ENCODE measurements at places on chromosomes 7 and 10. TPM values are rescaled to one million over a fixed set of nuclear protein-coding genes. Genes with fewer than 3 reads are reported as not detected.

The SLC16A9 gene
- 0.13 TPM for total RNA-seq

The ACTR3C gene
- 6.5 TPM for total RNA-seq

DNA sequence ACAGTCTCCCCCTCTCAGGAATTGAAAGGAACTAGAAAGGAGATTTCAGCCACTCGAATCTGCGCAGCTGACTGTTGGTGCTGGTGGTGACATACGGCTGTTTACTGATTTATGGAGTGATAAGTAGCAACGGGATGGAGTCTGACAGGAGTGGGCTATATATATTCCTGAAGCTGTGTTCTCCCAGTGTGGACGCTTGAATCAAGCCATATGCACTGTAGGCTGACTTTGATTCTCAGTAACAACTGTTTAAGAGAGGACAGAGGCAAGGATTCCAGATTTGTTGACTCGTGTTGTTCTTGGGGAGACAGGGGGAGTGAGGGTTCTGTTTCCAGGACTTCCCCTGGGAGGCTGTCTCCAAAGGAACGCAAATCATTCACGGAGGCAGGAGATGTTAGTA, 260.1 kb upstream of the AUTS2 start:
- no peak for DNase-seq

DNA sequence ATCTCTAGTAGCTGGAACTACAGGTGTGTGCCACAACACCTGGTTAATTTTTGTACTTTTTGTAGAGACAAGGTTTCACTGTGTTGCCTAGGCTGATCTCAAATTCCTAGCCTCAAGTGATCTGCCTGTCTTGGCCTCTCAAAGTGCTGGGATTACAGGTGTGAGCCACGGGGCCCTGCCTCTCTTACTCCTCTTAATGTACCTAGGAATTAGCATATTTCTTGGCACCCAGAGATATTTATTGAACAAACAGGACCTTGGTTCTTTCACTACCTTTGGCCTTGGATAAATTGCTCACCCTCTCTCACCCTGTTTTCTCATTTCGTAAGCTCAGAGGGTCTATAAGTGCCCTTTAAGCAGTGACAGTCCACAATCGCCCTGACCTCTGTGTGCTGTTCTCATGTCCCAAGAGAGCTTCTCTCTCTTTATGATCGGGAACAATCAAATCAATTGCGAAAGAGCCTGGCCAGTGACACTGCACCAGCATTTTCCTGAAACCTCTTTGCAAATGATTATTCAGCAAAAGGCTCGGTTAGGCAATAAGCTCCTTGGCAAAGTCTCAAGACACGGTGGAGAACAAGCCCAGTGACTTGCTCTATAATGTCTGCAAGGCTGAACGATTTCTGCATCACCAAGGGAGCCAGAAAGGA, 117.7 kb downstream of the APBB1IP start:
- DNase-seq = no peak

- DNase-seq = no peak
These were observed 183.5 kb upstream of the INHBA start for GRCh38 chr7:41886262-41886900.

GRCh38 chr10:23459308-23459939, 20.5 kb downstream of the OTUD1 start:
- DNase-seq = no peak

- no peak for DNase-seq
These were observed 58.3 kb upstream of the GTF2I start for GRCh38 chr7:74599244-74599643.

DNA sequence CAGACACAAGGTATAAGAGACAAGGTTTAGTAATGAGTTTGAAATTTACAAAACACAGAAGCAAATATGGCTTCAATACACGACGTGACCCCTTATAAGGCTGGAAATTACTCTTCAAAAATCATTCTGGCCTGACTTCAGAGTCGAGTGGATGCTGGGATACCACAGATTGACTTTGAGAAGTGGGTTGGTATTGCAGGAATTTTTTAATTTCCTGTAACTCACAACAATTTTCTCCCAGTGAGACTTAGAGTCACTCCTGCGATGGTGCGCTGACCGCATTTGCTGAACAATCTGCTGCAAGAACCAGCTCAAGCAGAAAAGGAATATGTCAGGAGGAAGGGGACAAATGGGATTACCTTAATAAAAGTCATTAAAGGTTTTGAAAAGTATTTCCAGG, 132.1 kb downstream of the EMX2 start:
- no peak for DNase-seq

Measured in Panc1 (cell line).